ENCODE measurements at places on chromosomes 1 and 21.

- DNase-seq: no peak
Observed at GRCh38 chr1:37098237-37098636, 63.9 kb upstream of the GRIK3 start.

DNA sequence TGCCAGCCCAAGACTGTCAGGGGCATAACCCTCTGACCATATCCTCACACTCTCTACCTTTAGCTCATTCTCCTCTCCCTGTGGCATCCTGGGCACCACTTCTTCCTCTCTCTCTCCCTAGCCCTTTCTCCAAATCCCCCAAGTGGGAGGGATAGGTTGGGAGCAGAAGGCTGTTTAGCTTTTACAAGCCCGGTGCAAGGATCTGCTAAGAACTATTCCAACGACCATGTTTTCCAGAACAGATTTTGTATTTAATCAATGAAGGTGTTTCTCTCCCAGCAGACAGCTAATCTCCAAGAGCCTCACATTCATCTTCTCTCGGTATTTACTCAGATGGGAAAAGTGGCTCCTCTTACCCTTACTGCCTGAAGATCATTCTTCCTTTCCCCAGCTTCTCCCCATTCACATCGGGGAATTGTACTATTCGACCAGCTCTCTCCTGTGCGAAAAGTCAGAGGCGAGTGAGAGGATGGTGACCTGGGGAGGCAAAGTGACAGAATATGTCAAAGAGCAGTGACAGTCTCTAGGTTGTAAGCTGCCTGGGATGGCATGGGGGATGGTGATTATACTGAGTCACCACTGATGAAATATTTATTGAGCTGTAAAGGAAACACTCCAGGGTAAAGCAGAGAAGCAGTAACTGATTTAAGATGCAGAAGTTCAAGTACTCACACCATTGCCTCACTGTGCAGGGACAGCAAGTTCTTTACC lies 47.0 kb upstream of the RBM15 start:
- no peak for DNase-seq

GRCh38 chr1:54221113-54221834 lies 21.3 kb downstream of the MRPL37 start:
- DNase-seq: no peak

GRCh38 chr1:5725855-5726585 lies 266.2 kb downstream of the NPHP4 start:
- DNase-seq: no peak

DNA sequence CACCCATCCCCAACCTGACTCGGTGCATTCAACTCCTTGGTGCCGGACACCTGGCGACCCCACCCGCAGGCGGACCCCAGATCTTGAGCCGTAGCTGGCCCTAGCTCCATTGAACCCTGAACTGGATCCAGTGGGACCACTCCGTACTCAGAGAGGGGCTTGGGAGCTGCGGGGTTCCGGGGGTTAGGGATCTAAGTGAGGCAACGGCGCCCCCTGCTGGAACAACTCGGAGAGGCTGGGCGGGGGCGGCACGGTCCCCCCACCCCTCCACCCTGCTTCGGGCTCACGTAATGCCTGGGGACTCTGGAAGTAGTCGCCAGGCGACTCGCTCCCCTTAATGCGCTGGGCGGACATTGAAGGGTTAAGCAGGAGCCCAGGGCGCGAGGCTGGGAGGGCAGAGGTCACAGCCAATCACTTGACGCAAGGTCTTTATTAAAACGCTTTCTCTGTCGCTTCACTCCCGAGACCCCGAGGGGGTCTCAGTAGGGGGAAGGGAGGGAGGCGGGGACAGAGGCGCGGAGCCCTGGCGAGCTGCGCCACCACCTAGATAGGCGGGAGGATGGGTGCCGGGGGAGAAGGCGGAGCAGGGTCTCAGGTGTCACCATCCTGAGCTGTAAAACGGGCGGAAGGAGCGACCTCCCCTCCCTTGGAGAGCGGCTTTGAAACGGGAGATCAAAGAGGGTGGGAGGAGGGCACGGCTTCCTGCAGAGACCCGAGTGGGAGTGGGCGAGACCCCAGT lies 704 bp upstream of the CRABP2 start:
- peak; percentile 30 for DNase-seq

DNA sequence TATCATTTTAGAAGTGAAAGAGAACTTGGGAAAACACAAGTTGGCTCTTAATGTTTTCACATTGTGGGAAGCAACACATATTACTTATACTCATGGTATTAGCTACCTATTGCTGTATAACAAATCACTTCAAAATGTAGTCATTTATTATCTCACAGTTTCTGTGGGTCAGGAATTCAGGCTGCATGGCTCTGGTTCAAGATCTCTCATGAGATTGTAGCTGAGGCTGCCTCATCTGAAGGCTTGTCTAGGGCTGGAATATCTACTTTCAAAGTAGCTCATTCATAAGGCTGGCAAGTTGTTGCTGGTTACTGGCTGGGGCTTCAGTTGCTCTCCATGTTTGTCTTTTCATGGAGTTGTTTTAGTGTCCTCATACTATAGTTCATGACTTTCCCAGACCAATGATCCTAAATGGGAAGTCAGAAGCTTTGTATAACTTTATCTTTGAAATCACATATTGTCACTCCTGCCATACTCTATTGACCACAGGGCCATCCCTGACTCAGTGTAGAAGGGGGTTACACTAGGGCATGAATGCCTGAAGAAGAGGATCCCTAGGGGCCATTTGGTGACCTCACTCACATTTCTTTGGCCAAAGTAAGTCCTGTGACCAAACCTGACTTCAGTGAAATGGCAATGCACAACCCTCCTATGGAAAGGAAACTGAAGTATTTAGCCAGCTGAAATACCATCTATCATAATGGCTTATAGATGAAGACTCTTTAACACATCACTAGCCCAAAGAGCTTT lies 37.9 kb upstream of the POU2F1 start:
- DNase-seq: no peak

DNA sequence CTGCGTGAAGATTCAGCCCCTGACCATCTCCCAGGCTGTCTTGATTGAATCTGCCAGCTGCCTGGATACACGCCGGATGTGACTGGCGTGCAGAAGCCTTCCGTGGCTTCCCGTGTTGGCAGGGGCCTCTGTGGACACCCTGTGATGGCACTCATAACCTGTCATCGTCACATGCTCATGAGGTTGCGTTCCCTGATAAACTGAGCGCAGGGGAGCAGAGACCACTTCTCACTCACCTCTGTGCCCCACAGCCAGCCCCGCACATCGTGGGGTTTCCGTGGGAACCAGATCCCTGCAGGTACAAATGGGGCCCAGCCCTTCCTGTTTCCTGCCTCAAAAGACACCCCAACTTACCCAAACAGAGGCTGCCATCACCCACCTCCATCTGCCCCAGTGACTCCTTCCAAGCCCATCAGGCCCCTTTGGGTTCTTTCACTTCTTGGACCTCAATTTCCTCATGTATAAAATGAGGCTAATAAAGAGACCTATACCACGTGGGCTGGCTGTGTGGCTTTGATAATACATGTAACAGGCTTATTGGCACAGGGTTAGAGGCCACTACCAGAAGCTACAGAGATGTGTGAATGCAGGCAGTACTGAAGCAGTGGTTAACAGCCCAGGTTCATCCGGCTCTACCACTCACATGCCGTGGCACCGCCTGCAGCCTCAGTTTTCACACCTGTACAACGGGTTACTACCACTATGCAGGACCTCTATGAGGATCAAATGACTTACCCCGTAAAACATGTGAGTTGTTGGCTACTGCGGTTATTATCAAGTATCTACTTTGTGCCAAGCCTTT lies 23.6 kb downstream of the HTR6 start:
- DNase-seq: no peak

DNA sequence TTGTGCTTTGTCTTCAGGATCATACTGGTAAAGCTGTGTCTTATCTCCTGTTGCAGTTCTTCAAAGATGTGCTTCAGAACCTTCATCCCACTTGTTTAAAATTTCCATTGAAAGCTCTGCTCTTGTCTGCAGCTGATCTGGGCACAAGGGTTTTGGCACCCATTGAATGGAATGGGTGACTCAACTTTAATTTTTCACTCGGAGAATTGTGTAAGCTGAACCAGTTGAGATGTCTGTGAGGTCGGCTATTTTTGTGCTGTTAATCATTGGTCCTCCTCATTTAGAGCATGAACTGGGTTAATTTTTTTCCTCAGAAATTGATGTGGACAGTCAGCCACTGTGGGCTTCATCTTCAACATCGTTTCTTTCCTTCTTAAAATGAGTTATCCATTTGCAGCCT lies 252.1 kb downstream of the TM2D1 start:
- DNase-seq: no peak

GRCh38 chr1:29893046-29893723 lies 656.9 kb downstream of the PTPRU start:
- no peak for DNase-seq

DNA sequence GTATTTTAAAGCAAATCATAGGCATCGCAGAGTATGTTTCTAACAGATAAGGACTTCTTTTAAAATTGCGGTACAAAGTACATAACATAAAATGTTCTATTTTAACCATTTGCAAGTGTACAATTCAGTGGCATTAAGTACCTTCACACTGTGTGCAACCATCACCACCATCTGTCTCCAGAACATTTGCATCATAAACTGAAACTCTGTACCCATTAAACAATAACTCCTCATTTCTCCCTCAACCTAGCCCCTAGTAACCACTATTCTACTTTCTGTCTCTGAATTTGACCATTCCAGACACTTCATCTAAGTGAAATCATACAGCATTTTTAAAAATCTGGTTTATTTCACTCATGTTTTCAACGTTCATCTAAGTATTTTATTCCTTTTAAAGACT lies 16.6 kb upstream of the ATF3 start:
- no peak for DNase-seq

- no peak for DNase-seq
Observed at GRCh38 chr1:91790392-91790791, 95.6 kb downstream of the TGFBR3 start.

- DNase-seq: no peak
Observed at GRCh38 chr1:174324939-174325338, 122.8 kb upstream of the GPR52 start.

DNA sequence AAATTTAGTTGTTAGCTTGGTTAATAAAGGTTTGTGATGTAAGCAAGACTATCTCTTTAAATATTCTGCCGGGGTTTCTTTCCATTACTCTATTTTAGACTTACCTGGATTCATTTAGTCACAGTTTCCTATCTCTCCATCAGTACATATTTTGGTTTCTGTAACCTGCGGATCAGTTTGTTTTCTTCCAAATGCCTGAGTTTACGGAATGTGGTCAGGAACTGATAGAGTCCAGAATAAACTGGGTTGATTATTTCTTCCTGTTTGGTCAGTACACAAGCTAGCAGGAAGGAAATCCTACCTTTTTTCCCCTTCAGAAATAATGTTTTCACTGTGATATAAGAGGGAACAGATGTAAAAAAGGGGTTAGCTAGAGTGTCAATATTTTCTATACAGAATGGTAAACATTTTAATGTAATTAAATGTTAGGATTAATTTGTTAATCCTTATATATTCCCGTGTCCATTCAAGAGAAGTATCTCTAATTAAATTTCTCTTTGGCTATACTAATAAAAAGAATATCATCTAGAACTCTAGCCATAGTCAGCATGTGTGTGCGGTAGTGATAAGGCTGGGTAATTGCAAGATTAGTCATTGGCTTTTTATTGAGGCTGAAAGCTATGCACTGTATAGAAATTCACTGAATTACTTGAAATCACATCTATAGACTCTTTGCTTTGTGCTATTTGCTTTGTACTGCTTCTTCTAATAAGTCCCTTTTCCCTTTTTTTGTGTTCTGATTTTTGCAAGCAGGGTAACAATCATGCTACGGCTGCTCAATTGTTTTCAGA lies 144.7 kb upstream of the ADGRL4 start:
- no peak for DNase-seq

DNA sequence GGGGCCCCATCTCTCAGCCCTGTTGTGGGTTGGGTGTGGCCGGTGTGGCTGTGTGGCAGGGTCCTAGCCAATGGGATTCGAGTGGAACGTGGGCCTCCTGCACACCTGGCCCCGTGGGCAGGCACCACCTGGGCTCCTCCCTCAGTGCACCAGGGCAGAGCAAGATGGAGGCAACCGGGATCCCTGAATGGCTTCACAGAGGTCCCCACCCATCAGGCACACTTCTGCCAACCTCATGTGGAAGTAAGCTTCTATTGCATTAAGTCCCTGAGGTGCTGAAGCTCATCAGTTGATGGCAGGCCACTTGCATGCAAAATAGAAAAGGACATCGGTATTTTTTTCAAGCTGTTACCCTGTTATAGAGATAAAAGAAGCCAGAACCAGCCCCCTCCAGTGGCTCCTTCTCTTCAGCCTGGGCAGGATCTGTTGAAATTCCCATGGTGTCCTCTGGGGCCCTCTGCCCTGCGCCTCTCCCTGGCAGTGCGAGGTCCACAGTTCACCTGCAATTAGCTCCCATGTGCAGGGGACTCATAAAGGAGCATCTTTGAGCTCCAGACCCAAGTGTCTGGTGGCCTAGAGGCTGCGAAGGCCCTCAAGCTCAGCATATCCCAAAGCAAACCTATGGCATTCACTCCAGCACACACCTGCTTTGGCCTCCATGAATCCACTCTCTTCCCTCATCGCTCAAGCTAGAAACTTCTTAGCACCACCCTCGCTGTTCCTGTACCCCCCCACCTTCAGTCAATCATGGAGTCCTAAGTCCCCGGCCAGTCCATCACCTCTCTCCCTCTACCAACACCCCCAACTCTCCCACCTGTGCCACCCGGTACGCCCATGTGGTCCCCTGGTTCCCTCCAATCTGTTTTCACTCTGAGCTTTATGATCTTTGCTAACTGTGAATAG lies 2.1 kb upstream of the SLC45A1 start:
- no peak for DNase-seq

GRCh38 chr1:243513726-243514491 lies 258.1 kb downstream of the SDCCAG8 start:
- no peak for DNase-seq

DNA sequence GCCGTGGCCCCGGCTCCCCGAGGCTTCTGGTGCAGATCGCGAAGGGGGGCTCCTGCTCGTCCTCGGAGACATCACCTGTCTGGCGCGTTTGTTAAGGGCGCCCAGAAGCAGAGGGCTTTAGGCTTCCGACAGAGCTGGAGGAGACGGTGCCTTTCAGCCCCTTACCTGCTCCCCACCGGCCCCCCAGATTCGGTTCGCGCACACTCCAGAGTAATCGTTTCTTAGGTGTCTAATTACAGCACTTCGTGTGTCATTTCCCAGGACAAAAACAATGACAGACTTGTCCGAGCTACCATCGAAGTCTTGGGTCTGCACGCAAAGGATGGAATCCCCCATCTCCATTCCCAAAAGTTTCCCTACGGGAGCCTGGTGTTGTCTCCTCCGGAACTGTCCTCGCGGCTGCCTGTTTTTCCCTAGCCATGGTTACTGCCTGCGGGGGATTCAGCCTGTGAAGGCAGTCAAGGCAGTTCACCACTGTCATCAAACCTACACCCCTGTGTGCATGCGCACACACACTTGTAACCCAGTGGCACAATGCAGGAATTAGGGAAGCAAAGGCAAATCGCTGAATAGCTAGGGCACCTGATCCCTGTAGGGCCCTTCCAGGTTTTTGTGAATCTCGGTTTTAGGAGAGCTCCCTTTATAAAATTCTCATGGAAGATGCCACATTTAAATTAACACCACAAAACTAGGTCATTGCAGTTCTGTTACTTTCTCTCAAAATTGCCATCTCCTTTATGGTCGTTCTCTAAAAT lies 738 bp upstream of the CDC42BPA start:
- DNase-seq: peak; percentile 72

- no peak for DNase-seq
Observed at GRCh38 chr1:32958827-32959226, 5.8 kb downstream of the RNF19B start.
